Left cardiac atrium (tissue), 4 donors: ENCODE measurements at places on chromosomes 6 and 20.

DNA sequence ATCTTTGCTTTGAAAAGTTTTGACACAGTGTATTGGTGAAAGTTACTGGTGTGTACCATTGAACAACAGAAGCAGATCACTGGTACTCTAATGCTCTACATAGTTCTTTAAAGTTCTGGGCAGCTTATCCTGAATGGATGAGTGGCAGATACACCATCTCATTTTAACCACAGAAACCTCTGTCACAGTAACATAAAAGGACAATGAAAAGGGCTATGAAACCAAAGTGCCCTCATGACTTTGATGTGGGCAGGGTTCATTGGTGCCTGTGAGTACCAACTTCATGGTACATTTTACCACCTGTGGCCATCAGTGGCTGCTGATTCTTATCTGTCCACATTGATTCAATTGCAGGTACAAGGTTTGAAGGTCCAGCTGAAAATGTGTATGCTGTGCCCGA, 285.7 kb upstream of the PREP start:
- DNase-seq = no peak

GRCh38 chr20:60512443-60512842, 554.2 kb downstream of the CDH26 start:
- no peak for DNase-seq

DNA sequence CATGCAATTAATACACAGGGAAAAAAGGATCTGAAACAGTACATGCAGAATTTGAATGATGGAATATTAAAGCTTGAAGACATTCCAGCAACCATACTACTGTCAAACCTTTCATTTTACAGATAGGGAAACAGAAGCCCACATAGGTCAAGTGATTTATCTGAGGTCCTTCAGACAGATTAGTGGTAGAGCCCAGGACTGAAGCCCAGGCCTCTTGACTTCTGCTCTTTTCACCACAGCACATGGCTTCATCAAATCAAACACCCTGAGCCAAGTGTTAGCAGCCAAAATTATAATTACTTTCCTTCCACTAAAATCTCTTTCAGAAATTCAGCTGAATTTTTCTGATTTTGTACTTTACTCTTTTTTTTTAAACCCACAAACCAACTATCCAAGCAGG, 435.6 kb upstream of the RUNX2 start:
- DNase-seq = no peak

DNA sequence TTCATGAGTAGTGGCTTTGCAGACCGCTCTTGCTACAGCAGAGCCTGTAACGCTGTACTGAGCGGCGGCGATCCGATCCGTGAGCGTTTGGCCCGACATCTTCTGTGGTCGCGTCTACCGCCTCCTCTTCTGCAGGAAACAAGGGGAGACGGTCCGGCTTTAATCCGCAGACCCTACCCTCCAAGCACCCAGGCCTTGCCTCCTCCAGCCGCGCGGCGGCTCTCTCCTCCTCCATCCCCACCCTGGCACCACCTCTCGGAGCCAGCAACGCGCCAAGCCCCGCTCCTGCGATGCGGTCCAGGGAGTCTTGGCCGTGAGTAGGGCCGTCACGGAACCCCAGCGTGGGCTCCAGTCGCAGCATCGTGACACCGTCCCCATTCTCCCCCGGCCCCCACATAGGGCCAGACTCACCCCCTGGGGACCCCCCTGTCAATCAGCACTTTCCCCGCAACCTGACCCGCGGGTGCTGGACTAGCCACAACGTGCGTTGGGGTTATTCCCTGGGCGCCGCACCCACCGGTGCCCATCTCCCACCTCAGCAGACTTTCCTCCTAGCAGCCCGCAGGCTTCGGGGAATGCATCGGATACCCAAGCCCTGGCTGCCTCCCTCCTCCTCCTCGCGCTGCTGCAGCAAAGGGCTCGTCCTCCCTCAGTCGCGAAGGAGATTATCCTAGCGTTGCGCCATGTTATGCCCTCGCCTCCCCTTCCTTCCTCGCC, 914 bp downstream of the SNAP91 start:
- DNase-seq = no peak

GRCh38 chr20:6827472-6827871, 60.0 kb downstream of the BMP2 start:
- DNase-seq = no peak

- peak; percentile 80 for DNase-seq
Measured at GRCh38 chr20:41141153-41141815, 3.9 kb downstream of the PLCG1 start.

DNA sequence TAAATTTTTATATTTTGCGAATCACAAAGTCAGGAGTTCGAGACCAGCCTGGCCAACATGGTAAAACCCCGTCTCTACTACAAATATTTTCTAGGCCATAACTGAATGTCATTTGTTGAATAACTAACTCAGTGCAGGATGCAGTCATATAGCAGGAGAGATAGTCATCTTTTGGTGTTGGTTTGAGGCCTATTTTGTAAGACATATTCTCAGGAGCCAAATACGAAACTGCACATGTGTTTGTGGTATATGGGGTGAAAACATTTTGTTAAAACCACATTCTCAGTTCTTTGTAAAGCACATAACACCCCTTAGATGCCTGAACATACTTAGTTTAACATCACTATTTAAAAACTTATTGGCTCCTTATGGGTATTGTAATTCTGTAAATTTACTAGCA, 4.7 kb upstream of the ENPP5 start:
- no peak for DNase-seq

GRCh38 chr20:19473216-19473921, 260.9 kb downstream of the SLC24A3 start:
- DNase-seq = no peak

GRCh38 chr6:70236343-70236742, 66.5 kb downstream of the COL9A1 start:
- no peak for DNase-seq

DNA sequence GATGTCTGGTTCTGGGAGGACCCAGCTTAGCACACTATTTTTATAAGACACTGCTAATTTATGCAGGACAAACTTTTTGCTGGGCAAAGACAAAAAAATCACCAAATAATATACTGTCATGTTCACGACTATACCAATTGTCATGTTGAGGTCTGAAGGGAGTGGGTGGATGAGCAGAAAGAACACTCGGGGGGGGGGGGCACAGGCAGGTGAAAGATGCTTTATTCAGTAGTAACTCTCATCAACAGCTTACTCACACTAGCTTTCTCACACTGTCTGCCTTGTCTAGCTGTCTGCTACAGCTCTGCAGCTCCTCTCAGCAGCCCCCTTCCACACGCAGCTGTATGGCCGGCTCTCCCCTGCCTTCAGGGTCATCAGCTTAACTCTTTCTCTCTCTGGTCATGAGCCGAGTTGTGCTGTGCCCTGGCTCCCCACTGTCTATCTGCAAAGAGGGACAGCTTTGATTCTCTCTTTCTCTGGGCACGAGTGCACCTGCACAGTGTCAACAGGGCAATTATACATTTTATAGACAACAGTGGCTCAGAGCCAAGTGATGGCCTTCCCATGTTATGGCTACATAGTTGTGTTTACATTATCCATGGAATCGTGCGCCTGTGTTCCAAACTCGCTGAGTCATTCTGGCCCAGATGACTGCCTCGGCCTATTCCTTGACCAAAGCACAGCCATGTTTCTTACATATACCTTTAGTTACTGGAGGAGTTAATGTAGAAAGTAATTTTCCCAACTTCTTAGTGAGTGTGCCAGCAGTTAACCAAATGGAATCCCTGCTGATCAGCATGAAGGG, 187.7 kb upstream of the PRSS16 start:
- no peak for DNase-seq

- DNase-seq = no peak
Measured at GRCh38 chr6:35011096-35012041, 122.3 kb downstream of the ANKS1A start.

DNA sequence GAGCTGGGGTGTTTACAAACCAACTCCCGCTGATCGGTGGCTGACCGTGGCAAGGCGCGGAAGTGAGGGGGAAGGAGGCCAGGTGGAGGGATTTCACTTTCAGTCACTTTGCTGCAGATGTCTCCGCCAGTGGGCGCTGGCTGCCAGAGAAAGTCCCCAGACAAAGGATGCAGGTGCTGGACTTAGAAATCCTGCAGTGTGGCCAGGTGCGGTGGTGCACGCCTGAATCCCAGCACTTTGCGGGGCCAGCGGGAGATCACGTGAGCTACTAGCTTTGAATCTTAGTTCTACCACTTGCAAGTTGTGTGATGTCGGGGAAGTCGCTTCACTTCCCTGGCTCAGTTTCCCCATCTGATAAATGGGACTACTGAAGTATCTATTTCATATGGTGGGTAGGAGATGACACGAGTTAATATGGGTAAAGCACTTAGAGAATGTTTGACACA, 180.4 kb downstream of the ZNF217 start:
- peak; percentile 24 for DNase-seq

- no peak for DNase-seq
Measured at GRCh38 chr6:81148751-81149150, 603.7 kb downstream of the TENT5A start.

- peak; percentile 10 for DNase-seq
Measured at GRCh38 chr20:25015986-25016385, 23.4 kb upstream of the APMAP start.

GRCh38 chr6:32967151-32968091, 973 bp upstream of the BRD2 start:
- DNase-seq = no peak

DNA sequence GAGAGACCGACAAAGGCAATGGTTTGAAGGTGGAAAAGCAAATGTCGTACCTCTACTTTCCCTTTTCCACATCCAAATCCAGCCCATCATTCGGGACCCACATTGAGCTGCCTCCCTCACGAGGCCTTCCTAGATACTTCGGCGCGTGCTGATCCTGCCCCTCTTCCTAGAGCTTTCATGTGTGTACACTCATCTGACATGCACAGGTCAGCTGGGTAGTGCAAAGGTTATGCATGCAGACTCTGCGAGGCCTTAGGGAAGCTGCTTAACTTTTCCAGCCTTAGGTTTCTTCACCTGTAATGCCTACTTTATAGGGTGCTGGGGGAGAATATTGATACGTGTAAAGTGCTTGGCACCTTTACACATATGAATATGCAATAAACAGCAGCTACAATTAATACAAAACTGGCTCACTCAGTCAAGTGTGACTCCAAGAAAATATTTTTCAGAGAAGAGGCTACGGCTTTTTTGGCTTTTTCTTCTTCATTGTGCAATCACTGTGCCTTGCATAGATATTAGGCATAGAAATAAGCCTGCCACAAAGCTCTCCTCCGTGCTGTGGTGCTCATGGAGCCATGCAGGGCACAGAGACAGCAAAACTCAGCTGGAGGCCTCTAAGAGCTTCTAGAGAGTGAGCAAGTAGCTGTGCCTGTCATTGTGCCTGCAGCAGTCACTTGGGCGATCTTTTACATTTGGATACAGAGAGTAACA, 3.6 kb upstream of the MANBAL start:
- no peak for DNase-seq

DNA sequence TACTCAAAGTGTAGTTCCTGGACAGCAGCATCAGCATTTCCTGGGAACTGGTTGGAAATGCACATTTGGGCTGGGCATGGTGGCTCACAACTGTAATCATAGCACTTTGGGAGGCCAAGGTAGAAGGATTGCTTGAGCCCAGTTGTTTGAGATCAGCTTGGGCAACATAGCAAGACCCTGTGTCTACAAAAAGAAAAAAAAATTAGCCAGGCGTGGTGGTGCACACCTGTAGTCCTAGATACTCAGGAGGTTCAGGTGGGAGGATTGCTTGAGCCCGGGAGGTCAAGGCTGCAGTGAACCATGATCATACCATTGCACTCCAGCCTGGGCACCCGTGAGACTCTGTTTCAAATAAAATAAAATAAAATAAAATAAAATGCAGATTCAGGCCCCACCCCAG, 156.2 kb downstream of the CDC5L start:
- DNase-seq = no peak

DNA sequence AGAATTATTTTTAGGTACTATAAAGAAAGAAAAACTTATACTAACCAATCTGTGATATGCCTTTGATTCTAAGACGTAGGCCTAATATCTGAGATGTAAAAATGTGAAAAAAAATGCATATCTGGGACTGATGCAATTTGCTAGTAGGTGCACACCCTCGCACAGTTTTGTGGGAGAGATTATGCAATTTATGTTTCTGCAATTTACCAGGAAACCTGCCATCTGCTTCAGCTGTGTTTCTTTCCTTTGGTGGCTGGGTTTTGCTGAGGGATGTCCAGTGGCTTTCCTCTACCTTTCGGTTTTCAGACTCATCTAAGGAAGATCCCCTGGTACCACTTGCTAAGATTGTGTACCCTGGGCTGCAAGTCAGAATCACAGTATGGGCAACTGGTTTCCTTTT, 186.9 kb downstream of the ZFP64 start:
- DNase-seq = no peak

DNA sequence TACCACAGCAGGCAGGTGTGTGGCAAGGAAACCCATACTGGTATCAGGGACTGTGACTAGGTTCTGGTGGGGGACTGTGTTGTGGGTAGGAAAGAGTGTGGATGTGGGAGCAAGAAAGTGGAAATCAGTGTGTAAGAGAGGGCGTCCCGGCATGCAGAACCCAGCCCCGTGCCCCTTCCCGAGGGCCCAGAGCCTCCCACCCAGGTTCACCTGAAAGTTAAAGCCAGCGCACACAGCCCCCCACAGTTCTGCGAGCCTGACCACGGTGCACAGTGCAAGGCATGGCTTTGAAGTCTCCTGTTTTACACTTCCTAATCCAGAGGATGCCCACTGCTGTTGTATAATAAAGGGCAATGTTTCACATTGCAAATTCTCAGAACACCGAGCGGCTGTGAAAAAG, 22.7 kb downstream of the MAFB start:
- no peak for DNase-seq

GRCh38 chr6:17583811-17584210, 16.3 kb upstream of the FAM8A1 start:
- peak; percentile 31 for DNase-seq

DNA sequence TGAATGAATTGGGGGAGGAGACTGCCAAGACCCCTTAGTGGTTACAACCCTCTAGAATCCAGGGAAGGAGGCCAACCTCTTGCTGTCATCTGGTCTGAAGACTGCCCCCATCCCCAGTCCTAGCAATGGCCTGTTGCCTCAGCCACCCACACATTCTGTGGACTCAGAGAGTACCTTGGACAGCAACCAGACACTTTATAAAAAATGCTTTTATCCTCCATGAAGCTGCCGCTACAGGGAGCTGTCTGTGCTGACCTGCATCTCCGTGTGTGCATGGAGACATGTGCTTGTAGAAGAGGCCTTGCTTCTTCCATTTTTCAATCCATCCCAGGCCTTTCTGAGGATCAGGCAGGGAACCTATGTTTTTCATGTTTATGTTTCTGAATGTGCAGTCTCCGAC, 15.2 kb downstream of the CDH22 start:
- DNase-seq = no peak

- DNase-seq = no peak
Measured at GRCh38 chr6:44976677-44977641, 351.2 kb upstream of the RUNX2 start.

DNA sequence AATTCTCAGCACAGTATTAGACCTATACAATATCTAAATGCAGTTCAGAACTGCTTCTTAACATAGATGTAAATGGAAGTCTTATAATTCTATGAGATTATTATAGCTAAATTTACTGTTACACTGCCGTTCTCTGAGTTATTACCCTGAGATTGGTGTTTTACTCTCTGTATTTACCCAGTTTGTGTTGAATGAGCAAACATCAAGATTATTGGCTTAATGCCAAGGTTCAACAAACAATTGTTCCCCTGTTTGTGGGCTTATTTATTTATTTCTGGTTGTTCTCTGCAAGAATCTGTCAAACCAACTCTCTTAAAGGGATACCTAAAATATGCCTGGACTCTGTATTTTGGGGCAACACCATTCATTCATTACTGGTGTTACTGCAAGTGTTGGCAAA, 5.2 kb upstream of the STMND1 start:
- DNase-seq = no peak
